Activated CD8-positive, alpha-beta T cell treated with anti-CD3 and anti-CD28 coated beads, Interleukin-2, amount 10 ng/mL, durations not matched to agents 7 days and 5 days (primary cell): ENCODE measurements at places on chromosomes 11 and 22. TPM values are rescaled to one million over a fixed set of nuclear protein-coding genes. Genes with fewer than 3 reads are reported as not detected.

CRYBB3 gene
- total RNA-seq = not detected

MS4A3 gene
- not detected for total RNA-seq

PGA5 gene
- not detected for total RNA-seq

MUC5AC gene
- total RNA-seq = not detected

DRD4 gene
- total RNA-seq = 0.76 TPM

SLC5A4 gene
- total RNA-seq = not detected

GRCh38 chr22:36395915-36396314 is 8.1 kb upstream of the MYH9 start:
- H3K4me3 ChIP-seq = no peak overlapping the region
- peaks cover 2% of the 10 kb centered on the region for H3K36me3 ChIP-seq
- H3K4me1 ChIP-seq = peaks cover 36% of the 10 kb centered on the region
- no peak for DNase-seq
- H3K27me3 ChIP-seq = no peaks in the 10 kb centered on the region

DNA sequence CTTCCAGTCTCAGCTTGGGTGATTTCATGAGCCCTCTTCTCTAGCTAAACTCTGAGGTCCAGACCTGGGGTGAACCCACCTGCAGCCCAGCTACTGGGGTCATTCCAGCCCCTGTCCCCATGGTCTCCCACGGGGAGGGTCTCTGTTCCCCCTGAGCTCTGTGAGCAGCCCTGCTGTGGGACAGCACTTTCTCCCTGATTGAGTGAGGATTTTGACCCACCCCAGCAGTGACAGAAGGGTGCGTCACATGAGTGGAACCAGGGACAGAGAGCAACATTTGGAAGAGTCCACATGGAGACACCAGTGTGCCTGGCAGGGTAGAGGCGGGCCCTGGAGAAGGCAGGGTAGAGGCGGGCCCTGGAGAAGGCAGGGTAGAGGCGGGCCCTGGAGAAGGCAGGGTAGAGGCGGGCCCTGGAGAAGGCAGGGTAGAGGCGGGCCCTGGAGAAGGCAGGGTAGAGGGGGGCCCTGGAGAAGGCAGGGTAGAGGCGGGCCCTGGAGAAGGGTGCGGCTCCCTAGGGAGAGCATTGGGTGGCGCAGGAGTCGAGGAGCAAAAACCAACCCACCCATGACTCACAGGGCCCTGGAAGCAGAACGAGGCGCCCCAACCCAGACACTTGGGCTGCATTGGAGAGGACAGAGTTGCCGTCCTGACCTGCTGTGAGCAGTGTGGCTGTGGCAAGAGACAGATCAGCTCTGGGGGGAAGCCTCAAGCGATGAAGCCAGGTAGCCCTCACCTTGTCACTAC is 227.7 kb upstream of the B3GAT1 start:
- no peaks in the 10 kb centered on the region for H3K4me1 ChIP-seq
- no peak for DNase-seq
- no peaks in the 10 kb centered on the region for H3K36me3 ChIP-seq
- no peak overlapping the region for H3K4me3 ChIP-seq
- H3K27ac ChIP-seq = no peak overlapping the region

DNA sequence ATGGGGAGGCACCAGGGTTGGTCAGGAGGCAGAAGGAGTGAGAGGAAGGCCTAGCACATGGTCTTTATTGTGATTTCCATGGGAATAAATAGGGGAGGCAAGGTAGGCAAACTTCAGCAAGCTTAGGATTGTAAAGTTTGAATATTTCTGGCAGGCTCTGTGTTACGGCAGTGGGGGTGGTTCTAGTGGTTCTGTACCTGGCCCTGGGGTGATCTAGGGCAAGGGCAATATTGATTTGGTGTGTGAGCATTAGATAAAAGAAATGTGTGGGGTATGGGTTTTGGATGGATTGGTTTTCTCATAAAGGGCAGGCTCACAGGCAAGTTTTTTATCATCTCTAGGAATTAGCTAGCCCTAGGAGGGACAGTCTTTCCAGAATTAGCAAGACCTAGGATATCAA is 584.0 kb downstream of the OPCML start:
- H3K27me3 ChIP-seq = peaks cover 14% of the 10 kb centered on the region
- no peak overlapping the region for H3K27ac ChIP-seq
- no peak for DNase-seq
- no peaks in the 10 kb centered on the region for H3K36me3 ChIP-seq
- H3K4me3 ChIP-seq = no peak overlapping the region
- peaks cover 4% of the 10 kb centered on the region for H3K4me1 ChIP-seq
